ENCODE measurements at places on chromosomes 12 and 14.

- no peak for DNase-seq
Observed at GRCh38 chr12:123707466-123707865, 4.7 kb upstream of the ATP6V0A2 start.

- no peak for DNase-seq
Observed at GRCh38 chr12:48160046-48160445, 2.7 kb upstream of the ASB8 start.

DNA sequence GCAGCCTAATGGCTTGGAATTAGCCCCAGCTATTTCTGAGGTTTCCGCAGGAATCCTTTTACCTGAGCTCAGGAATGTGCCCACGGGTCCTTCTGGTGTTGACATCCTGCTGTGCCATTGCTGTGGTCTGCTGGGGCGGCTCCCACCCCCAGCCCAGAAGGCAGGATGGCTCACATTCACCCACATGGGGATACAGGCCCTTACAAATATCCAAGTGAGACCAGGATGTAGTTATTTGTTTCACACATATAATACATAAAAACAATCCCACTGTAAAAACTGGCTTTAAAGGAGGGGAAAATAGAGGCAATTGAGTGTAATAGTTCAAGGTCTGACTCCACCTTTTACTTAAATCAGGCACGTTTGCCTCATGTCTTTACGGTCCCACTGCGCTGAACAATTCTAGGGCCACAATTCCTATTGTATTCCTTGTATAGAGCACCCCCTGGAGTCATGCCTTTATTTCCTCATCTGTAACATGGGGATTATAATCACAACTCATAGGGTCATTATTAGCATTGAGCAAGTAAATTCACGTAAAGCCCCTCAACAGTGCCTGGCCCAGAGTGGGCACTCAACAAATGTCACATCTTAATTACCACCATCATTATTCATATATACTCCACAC, 57.2 kb upstream of the FICD start:
- no peak for DNase-seq

GRCh38 chr12:68414988-68415387, 82.8 kb upstream of the MDM1 start:
- DNase-seq = no peak

DNA sequence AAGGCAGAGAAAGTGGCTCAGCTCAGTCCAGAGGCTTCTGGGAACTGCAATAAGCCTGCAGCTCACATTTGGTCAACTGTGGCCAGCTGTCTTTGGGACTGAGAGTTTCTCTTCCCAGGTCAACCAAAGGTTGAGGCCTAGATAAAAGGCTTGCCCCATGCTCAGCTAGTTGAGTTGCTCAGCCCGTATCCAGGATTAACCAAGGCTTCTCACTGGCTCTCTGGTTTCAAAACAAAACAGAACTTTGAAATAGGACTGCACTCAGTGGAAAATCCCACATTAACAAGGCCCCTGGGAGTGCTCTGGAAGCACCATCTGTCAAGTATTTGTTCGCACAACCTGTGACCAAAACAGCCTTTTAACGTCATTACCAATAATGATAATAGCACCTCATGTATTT, 40.3 kb upstream of the NUAK1 start:
- no peak for DNase-seq

GRCh38 chr14:99735189-99736135, 51.4 kb downstream of the CYP46A1 start:
- DNase-seq = no peak

DNA sequence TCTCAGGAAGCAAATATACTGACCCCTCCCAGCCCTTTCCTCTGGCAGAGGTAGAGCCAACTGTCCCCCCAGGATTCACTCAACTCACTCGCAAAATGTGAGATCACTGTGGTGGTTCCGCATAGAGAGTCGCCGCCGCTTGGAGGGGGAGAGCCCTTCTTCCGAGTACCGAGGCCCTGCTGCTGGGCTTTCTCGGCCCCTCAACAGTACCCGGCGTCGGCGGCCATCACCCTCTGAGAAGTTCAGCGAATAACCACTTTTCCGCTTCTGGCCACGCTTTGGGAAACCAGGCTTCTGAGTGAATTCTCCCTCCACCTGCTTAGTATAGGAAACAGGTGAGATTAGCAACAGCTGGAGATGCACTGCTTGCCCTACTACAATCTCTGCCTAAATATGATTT, 31.1 kb downstream of the BAZ2A start:
- DNase-seq = no peak

DNA sequence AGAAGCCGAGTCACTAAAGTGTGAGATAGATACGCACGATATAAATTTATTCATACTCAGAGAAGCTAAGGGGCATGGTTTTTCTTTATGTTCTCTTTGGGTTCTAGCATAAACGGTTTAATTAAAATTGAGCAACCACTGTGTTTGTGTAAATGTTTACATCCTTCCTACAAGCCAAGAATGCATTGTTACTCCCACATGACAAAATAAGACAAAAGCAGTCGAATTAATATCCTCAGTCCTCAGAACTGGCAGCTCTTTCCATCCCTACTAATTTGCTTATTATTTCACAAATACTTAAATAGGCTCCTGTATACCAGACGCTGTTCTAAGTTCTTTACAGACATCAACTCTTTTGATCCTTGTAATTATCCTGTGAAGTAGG, 32.0 kb downstream of the SSPN start:
- no peak for DNase-seq

- no peak for DNase-seq
Observed at GRCh38 chr12:5577211-5577612, 145.3 kb downstream of the NTF3 start.

DNA sequence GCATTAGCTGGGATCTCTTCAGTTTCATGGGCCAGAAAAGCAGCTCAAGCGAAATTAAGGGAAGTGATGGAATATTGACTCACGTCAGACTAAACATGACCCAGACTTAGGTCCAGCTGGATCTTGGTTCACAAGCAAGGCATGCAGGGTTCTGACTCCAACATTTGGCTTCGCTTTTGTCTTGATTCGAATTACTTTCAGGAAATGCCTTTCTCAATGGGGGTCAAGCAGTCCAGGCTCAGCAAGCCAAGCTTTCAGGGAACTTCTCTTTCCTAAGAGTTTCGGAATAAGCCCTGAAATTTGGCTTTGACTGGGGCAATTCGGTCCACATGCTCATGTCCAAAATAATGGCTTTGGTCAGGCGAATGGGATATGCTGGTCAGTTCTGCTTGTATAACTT, 678.7 kb upstream of the TMEM132C start:
- DNase-seq = no peak

- no peak for DNase-seq
Observed at GRCh38 chr12:11744410-11744801, 94.9 kb downstream of the ETV6 start.

DNA sequence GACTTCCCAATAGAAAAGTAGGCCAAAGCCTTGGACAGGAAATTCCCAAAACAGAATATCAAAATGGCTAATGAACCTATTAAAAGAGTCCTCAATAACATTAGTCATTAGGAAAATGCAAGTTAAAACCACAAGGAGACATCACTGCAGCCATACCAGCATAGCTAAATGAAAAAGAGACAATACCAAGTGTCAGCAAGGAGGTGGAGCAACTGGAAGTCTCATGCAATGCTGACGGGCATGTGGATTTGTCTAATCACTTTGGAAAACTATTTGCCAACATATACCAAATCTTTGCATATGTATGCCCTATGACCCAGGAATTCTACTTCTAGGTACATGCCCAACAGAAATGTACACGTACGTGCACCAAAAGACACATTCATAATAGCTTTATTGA, 60.5 kb upstream of the PLEKHG3 start:
- no peak for DNase-seq

DNA sequence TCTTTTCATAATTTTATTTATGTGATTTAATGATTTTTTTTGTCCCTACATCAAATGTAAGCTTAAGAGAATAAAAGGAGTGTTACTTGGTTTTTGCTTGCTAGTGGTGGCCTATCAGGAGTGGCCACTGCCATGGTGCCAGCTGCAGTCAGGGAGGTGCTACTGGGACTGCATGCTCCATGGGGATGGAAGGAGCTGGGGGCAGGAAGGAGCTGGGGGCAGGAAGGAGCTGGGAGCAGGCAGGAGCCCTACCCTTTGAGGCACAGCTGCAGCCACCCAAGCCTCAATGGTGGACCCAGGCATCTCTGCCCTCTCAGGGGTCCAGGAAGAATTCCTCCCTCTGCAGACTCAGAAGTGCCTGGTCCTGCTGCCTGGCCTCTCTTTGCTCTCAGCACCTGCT, 796.0 kb downstream of the SLC16A7 start:
- DNase-seq = no peak

DNA sequence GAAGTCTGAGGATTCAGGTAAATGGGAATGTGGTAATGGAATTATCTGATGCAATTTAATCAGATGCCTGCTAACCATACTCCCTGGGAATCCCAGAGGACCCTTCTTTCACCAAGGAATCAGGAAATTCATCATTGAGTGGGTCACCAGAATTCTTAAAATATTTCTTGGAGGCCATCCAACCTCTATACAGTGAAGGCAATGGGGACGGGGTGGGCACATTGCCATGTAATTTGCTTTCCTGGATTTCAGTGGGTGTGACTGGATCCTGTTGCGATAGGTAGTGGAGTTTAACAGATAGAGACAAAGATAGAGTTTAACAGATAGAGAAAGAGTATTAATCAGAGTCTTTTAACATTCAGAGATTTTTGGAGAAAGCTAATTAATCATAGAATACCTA, 394.4 kb downstream of the DAD1 start:
- no peak for DNase-seq

DNA sequence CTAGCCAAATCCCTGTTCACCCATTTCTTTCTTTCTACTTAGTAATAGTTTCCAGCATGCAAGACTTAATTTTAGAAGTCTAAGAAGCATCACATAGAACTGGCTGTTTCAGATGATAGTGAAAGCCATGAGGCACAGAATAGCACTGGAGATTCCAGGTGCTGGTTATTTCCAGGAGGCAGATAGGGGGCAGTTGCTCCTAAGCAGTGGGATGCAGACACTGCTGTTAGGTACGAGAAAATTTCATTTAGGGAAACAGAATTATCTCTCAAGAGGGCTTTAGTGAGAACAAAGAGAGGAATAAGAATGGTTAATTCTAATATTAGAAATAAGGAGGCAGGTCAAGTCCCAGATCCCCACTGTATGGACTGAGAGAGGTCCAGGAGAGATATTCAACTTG, 3.6 kb upstream of the MDGA2 start:
- no peak for DNase-seq

- DNase-seq = no peak
Observed at GRCh38 chr12:130787445-130788410, 51.3 kb downstream of the STX2 start.

DNA sequence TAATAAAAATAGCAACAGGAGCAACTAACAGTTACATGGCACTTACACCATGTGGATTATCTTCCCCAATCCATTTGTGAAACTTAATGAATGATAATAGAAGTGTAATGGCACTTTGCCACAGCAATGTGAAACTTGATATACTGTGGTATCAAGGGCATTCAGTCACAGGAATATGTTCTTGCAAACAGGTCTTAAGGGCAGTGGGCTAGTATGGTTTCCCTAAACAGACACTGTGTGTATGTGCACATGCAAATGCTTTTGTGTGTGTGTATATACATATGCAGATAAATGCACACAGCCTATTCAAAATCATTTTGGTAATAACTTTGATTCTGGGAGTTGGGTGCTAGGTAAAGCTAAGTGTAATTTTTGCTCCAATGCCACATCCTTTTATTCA, 26.2 kb upstream of the ARHGAP5 start:
- no peak for DNase-seq

- DNase-seq = no peak
Observed at GRCh38 chr12:59082952-59083351, 162.6 kb upstream of the LRIG3 start.

- DNase-seq = no peak
Observed at GRCh38 chr12:42564996-42565395, 24.6 kb downstream of the PRICKLE1 start.

- no peak for DNase-seq
Observed at GRCh38 chr12:106757623-106758348, 16.7 kb upstream of the RIC8B start.
